ENCODE measurements at places on chromosomes 3 and 15.
A peak's percentile ranks its signal among the peaks of the same experiment; 100 is the strongest.

DNA sequence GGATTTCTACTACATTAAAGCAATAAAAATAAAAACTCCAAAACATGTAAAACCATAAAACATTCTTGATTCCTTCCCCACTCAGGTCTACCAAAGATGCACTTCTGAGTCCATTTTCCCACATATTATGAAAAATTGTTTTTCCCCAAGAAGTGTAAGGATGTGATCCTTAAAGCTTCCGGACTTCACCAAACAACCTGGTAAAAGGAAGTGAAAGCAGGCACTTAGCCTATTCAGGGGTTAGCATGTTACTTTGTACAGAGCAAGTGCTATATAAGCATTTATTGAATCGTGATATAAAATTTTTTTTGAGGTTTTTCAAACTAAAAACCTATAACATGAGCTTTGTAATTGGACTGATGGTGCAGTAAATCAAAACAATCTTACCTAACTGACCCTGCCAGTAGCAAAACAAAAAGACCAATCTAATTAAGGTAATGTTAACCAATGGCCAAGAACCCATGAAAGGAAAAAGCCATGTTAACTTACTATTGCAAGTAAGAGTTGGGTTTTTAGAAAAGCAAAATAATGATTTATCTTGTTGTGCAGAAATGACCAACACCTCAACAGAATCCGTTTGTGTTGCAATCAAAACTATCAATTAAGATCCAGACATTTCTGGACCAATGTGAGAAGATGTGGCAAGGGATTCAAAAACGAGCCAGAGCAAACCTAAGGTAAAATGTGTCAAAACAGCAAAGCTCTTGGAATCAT lies 1.8 kb downstream of the SETD2 start:
- no peak for DNase-seq

DNA sequence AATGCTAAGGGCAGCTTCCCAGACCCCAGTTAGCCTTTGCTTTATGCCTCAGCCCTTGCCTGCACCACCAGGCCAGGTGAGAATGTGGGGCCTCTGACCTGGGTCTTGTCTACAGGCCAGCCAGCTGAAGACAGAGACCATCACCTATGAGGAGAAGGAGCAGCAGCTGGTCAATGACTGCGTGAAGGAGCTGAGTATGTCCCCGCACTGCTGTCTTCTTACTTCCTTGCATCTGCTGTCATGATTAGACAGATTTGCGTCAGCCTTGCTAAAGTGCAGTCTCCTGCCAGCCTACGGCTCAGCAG lies 74.6 kb downstream of the CCK start:
- DNase-seq: no peak

- DNase-seq: no peak
These were observed 7.3 kb downstream of the ACOX2 start for GRCh38 chr3:58529516-58530353.

- DNase-seq: no peak
These were observed 57.8 kb upstream of the TGFBR2 start for GRCh38 chr3:30548600-30548999.

GRCh38 chr3:45187694-45188141 lies 38.4 kb downstream of the TMEM158 start:
- DNase-seq: no peak

DNA sequence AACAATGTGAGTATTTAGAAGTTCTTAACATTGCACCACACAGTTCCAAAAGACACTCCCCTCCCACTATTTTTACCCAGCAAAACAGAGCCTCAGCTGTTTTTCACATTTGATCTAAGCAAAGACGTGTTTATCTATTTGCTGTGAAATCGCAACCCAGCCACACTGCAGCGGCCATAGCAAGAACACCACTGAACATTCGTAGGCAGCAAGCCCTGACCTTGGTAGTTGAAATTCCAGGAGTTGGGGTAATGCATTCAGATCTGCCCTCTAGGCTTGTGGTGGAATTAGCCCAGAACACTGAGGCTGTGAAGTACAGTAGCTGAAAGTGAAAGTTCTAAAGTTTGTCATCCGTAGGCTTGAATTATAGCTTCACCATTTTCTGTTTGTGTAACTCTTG lies 17.1 kb upstream of the SLC24A5 start:
- no peak for DNase-seq

DNA sequence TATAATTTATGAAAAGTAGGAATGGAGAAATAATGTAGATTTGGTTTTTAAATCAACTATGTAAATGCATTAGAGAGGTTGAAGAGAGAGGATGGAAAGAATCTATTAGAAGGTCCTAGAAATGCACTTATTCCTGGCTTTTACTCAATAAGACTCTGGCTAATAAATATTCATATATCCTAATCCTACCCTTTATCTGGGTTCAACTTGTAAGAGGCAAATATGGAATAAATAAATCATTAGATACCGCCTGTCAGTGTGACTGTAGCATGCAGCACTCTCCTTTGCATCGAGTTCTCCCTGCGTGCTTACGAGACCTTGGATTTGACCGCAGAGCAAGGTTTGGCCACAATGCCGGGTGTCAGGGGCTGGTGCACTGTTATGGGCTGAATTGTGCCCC lies 1156.5 kb downstream of the ROBO1 start:
- no peak for DNase-seq

DNA sequence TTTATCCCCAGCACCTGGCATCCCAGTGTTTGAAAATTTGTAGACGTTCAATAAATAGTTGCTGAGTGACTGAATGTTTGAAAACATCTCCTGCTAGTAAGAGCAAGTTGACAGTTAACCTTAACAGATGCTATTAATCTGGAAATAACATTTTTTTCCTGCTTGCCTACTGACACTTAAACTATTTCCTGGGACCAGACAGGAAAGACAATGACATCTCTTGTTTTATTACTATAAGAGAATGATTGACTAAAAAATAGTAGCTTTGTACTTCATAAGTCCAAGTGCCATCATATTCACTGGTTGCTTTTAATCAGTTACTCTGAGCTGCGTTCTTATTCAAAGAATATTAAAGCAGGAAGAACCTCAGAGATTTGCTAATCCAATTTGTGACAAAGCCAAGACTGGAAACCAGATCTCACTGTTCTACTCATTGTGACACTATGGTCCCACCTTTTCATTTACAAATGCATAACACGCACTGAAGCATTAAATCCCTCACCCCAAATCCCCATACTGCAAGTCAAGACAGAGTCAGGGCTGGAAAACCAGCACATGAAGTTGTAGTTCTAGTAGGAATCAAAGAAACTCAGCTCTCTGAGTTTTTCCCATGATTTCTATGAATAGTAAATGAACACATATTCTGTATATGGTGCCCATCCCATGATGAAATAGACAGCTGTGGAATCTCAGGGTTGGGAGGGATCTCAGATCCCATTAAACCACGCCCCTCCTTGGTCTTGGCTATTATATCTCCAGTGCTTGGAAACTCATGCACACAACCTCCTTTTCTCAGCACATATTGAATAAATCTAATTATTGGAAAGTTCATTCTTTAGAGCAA lies 212.7 kb upstream of the P2RY1 start:
- DNase-seq: no peak

DNA sequence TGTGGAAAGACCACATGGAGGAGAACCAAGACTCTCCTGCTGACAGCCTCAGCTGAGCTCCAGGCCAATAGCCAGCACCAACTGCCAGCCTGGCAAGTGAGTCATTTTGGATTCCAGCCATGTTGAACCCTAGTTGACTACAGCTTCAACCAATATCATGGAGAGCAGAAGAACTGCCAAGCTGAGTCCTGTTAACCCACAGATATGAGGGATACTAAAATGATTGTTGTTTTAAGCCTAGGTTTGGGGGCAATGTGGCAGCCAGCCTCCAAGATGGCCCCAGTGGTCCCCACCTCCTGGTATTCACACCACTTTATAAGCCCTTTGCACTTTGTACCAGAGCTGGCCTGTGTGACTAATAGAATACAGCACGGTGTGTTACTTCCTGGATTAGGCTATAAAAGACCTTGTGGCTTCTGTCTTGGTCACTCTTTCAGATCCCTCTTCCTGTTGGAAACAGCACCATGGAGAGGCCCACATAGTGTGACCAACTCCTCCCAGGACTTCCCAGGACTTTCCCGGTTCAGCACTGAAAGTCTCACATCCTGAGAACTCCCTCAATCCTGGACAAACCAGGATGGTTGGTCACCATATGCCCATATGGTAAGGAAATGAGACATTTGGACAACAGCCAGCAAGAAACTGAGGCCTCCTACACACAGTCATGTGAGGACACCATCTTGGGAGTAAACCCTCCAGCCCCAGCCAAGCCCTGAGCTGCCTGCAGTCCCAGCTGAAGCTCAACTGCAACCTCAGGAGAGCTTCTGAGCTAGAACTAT lies 32.4 kb upstream of the CDV3 start:
- DNase-seq: no peak

GRCh38 chr15:79122391-79122790 lies 31.8 kb upstream of the RASGRF1 start:
- no peak for DNase-seq

GRCh38 chr3:194602669-194603171 lies 30.5 kb downstream of the TMEM44 start:
- no peak for DNase-seq

- no peak for DNase-seq
These were observed 3.0 kb upstream of the NCKIPSD start for GRCh38 chr3:48688737-48689075.

- DNase-seq: no peak
These were observed 19.0 kb upstream of the FANCD2 start for GRCh38 chr3:10007126-10007782.

DNA sequence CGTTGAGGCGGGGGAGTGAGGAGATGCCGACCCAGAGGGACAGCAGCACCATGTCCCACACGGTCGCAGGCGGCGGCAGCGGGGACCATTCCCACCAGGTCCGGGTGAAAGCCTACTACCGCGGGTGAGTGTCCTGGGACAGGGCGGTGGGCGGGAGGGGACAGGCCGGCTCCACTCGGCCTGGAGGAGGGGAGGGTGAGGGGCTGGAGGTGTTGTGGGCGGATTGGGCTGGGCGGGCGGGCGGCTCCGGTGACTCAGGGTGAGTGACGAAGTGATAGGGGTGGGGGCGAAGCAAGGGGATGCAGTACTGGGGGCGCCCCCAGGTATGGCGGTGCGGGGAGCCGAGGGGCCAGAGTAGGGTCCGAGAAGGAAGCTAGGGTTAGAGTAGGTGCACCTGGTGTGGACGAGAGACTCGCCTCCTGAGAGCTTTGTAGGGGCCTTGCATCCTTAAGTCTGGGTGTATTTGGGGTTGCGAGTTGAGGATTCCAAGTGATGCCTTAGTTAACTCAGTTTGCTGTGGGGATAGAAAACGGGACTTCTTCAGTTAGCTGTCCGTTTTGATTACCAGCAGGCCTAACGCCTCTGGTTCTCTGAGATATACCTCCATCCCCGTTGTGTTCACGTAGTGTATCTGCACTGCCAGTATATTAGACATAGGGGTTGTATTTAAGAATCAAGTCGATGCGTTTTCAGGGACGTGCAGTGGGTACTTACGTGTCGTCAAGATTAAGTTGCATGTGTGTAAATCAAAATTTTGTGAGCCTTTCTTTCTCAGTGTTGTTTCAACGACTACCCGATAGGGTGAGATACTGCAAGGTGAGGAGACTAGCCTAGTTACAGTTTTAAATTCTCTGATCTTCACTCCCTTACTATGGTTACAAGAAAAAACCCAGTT lies 670 bp downstream of the PRKCI start:
- DNase-seq: peak; percentile 62

DNA sequence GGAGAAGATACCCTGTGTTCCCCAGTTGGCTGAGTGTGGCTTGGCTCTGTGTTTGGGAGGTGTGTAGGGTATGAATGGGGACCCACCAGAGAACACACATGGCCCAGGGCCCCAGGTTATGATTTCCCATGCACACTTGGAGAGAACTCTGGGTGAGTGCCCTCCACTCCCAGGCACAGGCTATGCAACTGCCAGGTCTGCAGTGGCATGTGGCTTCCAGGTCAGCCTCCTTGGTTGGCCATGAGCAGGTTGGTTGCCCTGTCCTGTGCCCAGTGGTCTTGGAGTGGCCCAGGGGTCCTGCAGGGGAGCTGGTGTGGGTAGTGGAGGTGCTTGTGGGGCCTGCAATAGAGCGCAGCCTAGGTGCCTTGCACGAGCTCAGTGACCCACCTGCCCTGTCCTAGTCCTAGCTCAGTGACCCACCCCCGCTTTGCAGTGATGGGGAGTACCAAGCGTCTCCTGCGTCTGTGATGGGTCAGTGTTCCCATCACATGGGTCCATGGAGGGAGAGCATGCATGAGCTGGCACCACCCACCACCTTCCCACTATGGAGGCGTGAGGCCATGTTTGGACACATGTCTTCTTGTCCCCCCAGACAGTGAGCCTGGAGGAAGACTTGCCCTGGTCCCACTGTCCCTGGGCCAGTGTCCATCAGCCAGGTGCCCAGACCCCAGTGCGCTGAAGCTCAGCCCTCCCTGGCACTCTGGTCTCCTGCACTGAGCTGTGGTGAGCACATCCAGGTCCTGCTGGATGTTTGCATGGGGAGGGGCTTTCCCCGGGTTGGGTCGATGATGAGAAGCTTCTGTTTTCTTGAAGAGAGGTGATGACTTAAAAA lies 217.3 kb downstream of the SNRPN start:
- peak; percentile 8 for DNase-seq

DNA sequence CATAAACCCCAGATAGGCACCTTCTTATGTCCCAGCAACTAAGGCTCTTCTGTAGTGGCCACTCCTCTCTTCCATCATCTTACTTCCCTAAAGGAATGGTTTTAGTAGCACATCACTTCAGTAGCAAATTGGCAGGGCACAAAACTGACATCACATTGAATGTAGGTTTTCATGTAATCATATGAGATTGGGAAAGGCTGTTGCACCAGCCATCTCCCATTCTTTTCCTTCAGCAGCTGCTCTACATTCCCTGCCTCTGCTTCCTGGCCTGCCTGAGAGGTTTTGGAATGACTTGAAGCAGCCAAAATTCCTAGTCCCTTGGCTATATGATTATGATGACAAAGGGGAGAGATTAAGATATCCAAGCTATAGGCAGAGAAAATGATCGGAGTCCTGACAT lies 36.5 kb downstream of the NSUN3 start:
- no peak for DNase-seq

- no peak for DNase-seq
These were observed 460 bp upstream of the ZMAT3 start for GRCh38 chr3:179072100-179072438.

DNA sequence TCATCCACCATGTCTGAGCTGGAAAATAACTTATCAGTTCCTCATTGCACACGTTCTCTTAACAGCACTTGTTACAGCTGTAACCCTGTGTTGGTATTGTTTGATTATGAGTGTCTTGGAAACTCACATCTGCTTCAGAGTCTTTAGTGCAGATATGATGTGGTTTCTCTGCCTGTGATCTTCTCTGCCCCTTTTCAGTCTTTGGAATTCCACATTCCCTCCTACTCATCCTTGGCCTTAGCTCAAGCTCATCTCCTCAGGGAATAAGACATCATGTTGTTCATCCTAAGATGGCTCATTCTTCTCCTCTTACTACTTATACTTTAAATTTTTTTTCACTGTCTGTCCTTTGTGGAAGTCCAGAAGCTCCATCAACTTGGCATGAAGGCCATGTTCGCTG lies 77.7 kb downstream of the SYNPR start:
- no peak for DNase-seq

GRCh38 chr3:55819005-55819404 lies 331.9 kb upstream of the WNT5A start:
- DNase-seq: no peak

GRCh38 chr15:92614791-92615785 lies 40.5 kb downstream of the FAM174B start:
- peak; percentile 16 for DNase-seq

Data from right hindlimb (tissue), 1 donor.